Activated T-cell treated with anti-CD3 and anti-CD28 coated beads, Interleukin-2, amount 50 U/mL, for 48 hours (primary cell): ENCODE measurements at places on chromosomes 3 and 15.
A peak's percentile ranks its signal among the peaks of the same experiment; 100 is the strongest.

DNA sequence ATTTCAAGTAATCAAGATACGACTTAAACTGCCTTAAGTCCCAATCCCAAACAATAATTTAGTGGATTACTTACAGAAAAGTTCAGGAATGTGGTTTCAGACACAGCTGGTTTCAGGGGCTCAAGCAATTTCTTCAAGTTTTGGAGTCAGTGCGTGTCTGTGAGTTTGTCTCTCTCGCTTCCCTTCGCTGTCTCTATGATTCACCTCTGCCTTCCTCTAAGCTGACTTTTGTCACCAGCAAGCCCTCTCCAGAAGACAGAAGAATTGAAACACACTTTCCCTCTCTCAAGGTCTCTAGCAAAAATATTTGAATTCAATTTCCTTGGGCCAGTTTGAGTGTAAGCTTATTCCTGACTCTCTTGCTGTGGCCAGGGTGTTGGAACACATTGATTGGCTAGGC, 392.4 kb downstream of the EDEM1 start:
- no peak for DNase-seq

DNA sequence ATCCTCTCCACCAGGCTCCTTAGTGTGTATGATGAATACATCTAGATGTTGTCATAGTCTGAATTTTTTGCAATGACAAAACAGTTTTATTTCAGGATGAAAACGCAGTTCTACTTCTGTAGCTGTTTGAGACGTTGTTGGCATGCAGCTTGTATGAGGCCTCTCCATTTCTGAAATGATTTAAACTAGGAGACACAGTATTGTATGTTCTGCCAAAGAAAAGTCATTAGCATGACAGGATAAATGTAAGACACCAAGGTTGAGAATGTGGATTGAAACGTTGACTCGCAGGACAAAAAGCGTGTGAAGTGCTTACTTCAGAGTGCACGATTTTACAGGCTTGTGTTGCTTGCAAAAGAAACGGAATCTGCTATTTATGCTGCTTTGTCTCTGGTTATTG, 35.3 kb downstream of the ABHD17C start:
- DNase-seq, result no peak

GRCh38 chr15:101371519-101371918, 76.5 kb upstream of the SNRPA1 start:
- no peak for DNase-seq

DNA sequence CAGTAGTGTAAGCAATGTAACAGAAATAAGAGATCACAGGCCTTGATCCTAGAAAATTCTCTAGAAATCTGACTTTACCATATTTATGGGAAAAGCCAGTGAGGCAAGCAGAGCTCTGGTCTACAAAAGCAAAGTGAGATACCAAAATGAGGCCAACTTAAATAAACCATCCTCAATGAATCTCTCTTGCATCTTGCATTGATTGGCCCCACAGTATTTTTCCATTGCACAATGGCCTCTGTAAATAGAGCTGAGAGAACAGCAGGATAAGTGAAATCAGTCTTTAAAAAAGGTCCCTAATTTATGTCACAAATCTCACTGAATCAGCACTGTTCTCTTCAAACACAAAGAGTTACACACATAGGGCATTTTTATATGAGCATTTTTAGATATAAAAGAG, 8.9 kb downstream of the CFAP20DC start:
- DNase-seq, result no peak

DNA sequence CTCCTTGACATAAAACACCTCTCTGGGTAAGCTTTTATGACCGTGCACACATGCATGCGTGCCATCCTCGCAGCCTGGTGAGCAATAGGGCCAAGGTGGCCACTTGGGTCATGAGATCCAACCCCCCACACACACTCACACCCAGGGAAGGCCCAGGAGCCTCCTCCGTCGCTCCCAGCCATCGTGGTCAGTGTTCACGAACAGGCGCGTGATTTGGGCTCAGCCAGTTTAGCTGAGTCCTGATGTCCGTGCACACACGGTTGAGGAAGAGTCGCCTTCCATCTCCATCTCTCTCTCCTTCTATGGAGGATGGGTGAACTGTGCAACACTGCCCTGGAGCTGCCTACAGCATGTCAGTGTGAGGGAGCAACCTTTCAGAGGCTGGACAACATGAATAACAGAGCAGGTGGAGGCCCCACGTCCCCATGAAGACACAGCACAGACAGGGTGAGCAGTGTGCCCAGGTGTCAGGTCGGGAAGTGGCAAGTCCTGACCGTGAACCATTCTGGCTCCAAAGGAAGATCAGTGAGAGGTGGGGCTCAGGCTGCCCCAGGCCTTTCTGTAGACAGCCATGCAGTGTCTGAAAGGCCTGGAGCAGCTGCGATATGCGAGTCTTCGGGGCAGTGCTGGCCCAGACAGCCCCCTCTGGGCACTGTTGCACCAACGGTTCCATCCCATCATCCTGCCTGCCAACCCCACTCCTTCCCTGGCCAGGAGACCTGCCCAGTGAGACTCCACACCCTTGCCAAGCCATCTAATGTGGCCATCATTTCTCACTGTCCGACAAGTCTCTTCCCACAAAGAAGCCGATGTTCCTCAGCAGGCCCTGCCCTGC, 253.4 kb downstream of the OCA2 start:
- DNase-seq, result no peak

GRCh38 chr3:11434563-11435096, 162.4 kb downstream of the ATG7 start:
- no peak for DNase-seq

DNA sequence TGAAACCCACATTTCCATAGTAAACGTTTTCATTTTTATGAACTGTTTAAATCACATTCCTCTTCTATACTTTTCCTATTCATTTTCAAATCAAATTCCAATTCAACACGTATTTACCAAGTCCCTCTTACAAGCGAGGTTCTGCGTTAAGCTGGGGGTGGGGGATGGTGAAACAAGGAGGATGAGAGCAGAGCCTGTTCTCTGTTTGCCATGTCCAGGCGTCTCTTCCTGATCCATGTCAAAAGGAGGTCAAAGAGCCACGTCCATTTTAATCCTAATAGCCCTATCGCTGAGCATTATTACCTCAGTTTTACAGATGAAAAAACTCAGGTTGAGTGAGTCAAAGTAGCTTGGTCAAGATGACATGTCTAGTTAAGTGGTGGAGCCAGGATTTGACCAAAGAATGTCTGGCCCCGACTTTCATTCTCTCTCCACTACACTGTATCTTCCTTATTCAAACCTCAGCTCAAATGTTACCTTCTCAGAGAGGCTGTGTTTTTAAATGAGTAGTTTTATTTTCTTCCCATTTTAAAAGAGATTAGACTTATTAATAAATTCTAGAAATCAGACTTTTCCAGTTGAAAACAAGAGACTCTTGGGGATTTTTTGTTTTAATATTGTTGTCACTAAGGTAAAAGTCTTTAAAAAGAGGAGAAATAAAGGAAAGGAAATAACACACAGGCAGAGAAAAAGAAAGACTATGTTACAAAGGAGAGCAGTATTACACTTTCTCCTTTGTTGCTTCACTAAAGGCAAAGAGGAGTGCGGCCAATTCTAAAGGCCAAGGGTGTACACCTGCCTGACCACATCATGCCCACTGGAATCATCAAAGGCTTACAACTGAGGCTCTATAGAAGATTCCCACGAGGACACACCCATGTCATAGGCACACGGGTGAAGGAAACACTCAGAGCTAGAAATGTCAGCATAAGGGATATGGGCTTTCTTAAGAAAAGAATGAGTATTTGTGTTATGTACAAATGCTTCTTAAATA, 42.4 kb downstream of the MYO5A start:
- DNase-seq, result no peak

DNA sequence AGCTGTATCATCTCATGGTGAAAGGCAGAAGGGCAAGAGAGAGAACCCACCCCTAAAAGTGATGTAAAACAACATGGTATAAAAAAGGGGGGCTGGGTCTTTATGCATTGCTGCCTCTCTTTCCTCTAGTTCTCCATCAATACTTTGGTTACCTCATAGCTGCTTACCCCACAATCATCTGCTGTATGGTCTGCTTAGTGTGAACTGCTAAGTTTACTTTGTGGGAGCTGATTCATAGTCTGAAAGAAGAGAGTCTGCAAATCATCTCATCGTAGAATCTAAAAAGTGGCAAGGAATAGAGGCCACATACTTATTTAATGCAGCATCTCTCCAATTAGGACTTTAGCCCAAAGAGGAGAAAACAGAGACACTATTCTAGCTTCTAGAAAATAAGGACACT, 546.8 kb downstream of the GBE1 start:
- no peak for DNase-seq

GRCh38 chr3:27637346-27637995, 84.7 kb downstream of the EOMES start:
- no peak for DNase-seq

GRCh38 chr15:71366926-71367325, 251.7 kb downstream of the THSD4 start:
- no peak for DNase-seq

DNA sequence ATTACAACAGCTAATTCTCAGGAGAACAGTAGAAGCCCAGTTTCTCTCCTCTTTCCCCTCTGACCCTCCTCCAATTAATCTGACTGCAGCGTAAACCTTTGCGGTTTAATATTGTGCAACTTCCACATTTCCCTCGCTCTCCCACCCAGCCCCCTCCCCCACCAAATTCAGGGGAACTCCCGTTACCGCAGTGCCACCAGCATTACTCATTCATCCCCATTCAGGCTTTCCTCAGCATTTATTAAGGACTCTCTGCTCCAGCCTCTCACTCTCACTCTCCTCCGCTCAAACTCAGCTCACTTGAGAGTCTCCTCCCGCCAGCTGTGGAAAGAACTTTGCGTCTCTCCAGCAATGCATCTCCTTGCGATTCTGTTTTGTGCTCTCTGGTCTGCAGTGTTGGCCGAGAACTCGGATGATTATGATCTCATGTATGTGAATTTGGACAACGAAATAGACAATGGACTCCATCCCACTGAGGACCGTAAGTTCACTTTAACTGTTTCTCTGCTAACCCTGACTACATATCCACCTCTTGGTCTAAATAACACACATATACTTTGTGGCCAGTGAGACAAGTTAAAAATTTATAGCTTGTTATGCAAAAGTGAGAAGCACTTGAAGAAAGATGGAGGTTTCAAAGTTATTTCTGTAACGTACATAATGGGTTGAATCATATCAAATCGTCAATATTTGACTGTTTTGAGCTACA, at the start of gene PTX3:
PTX3 (plus strand) TSS at position 268 of the 709 bp plus-strand sequence; CDS start at position 352, 84 bp downstream.
- peak; percentile 22 for DNase-seq

- peak; percentile 20 for DNase-seq
Measured at GRCh38 chr3:134406331-134407238, 32.3 kb upstream of the AMOTL2 start.

DNA sequence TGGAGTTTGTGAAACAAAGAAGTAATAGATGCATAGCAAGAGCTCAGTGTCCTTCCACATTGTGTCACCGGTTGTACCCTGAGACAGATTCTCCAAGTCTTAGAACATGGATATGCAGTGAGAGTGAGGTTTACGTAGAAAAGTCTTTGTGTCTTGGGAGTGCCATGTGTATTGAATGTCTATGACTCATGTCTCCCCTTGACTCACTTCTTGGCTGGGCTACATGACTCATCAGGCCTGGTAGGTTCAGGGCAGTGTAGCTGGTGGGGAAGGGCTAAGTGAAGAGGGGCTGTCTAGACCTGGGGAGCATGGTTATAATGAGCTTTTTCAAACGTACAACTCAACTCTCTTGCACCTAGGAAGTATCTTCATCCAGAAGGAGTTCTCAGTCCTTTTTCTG, 167.4 kb downstream of the GAP43 start:
- peak; percentile 55 for DNase-seq

- DNase-seq, result no peak
Measured at GRCh38 chr3:198107840-198108734, 148.1 kb downstream of the LMLN start.
